ENCODE measurements at places on chromosomes 5 and 9.

GRCh38 chr9:136963341-136963740 lies 11.3 kb downstream of the LCN12 start:
- DNase-seq = no peak

- DNase-seq = no peak
Observed at GRCh38 chr9:70933321-70933720, 188.1 kb downstream of the TRPM3 start.

GRCh38 chr5:156420665-156421064 lies 93.7 kb downstream of the SGCD start:
- no peak for DNase-seq

GRCh38 chr5:53678981-53679660 lies 118.7 kb downstream of the NDUFS4 start:
- DNase-seq = no peak

DNA sequence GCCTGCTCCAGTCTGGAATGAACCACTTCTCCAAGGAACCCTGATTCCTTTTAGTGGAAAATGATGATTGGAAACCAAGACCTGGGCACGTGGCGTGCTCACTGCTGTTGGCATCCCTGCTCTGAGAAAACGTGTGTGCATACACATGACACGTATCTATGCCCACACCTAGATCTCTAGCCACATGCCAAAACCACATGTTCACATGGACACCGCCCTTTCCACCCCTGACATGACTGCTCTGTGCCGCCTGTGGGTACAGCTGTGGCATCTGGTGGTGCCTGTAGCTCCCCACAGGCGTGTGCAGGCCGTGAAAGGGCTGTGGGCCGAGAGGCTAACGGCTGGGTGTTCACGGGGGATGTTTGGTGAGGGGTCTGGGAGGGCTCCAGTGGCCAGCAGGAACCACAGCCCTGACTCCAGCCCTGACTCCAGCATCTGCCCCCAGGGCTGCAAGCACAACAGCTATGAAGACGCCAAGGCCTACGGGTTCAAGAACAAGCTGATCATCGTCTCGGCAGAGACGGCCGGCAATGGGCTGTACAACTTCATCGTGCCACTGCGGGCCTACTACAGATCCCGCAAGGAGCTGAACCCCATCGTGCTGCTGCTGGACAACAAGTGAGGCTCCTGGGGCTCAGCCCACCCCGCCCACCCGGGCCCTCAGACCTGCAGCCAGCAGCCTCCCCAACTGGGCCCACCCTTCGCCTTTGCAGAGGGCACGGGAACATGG lies 75.1 kb downstream of the KCNT1 start:
- no peak for DNase-seq

GRCh38 chr9:127049044-127049443 lies 73.4 kb downstream of the ANGPTL2 start:
- peak; percentile 61 for DNase-seq

DNA sequence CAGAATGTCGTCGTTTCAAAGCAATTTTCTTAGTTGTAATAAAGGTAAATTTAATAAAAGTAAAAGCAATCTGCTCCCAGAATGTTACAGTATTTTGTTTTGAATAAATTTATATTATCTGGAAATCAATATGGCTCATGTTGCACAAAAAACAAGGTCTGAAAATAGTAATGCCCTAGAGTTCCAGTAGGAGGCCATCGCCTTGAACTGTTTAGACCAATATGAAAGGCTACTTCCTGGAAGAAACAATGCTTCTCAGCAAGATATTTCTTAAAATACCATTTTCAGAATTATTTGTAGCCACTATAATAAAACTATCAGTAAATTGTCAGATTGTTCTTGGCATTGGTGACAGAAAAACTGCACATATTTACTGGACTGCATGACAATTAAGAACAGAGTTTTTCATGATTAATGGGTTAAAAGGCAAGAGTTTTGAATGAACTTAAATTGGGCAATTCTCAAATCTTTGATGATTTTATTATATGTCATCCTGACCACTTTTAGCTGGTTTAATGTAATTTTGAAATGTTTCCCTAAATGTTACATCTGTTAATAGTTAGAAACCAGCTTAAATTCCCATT lies 153.2 kb downstream of the COMMD10 start:
- no peak for DNase-seq

GRCh38 chr5:152804179-152804578 lies 399.1 kb upstream of the NMUR2 start:
- DNase-seq = no peak

Measured in amniotic stem cell (primary cell).